CD4-positive, CD25-positive, alpha-beta regulatory T cell (primary cell): ENCODE measurements at places on chromosomes 1 and 21. TPM values are rescaled to one million over a fixed set of nuclear protein-coding genes. Genes with fewer than 3 reads are reported as not detected.

Gene PGBD5
- not detected for total RNA-seq

DNA sequence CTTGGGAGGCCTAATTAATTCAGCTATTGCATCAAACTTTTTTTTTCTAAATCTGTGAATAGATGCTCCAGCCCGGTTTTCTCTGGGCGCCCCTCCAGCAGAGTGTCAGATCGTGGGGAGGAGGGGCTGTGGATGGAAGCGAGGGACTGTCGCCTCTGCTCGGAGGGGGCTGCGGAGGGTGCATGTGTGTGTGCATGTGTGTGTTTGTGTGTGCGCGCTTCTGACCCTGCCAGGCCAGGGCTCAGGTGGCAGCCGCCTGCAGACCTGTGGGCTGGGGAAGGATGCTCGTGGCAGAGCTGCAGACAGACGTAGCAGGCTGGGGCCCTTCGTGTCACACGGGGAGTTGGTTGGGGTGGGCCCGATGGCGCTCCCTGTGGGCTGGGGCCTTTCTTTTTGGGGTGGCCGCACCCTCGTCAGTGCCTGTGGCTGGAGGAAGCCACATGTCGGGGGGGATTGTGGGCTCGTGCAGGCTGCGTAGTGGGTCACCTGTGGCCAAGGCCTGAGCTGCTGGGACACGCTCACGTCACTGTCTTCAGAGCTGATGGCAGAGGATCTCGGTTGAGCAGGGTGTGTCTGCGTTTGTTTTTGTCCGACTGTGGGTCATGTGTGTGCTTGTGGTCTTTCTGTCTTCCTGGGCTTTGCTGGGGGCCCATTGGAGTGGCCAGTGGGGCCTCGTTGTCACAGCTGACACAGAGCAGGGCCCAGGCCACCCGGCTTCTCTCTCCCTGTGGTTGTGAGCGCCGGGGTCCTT is 2.8 kb downstream of the SKI start:
- peaks cover 59% of the 10 kb centered on the region for H3K4me1 ChIP-seq
- H3K36me3 ChIP-seq, result no peaks in the 10 kb centered on the region
- DNase-seq, result peak; percentile 57
- peak overlapping the region; percentile 84 for H3K27ac ChIP-seq

DNA sequence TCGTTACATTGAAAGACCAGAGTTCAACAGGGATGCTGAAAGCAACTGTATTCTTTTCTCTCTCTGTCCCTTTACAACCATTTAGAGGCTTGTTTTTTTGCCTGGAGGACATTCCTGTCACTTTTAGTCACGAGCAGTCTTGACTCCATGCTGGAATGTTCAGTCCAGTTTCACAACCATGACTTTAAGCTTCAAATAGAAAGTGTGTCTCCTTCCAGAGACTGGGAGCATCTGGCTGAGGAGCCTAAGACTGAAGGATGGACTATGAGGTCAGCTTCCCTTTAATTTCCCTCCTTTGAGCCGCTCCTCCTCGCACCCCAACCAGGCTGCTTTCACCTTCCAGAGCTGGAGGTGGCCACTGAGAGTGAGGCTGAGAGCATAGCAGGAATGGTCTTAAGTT is 10.5 kb upstream of the RYR2 start:
- no peaks in the 10 kb centered on the region for H3K27me3 ChIP-seq
- H3K4me3 ChIP-seq, result no peak overlapping the region
- no peaks in the 10 kb centered on the region for H3K36me3 ChIP-seq
- no peaks in the 10 kb centered on the region for H3K4me1 ChIP-seq

DNA sequence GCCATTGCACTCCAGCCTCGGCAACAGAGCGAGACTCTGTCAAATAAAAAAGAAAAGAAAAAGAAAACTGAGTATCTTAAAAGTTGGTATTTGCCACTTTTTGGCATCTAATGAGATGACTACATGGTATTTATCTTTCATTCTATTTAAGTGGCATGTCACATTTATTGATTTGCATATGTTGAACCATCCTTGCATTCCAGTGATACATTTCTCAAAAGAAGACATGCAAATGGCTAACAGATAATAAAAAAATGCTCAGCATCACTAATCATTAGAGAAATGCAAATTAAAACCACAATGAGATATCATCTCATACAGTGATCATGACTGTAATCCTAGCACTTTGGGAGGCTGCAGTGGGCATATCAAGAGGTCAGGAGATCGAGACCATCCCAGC is 28.1 kb downstream of the SFPQ start:
- H3K27ac ChIP-seq, result no peak overlapping the region
- DNase-seq, result no peak
- H3K36me3 ChIP-seq, result no peaks in the 10 kb centered on the region

Gene FCRL6
- total RNA-seq, result not detected

Gene PTPRF
- total RNA-seq, result 0.22 TPM

GRCh38 chr1:46642115-46642680 is 25.6 kb upstream of the MOB3C start:
- no peak overlapping the region for H3K4me3 ChIP-seq
- no peaks in the 10 kb centered on the region for H3K4me1 ChIP-seq
- DNase-seq, result no peak

DNA sequence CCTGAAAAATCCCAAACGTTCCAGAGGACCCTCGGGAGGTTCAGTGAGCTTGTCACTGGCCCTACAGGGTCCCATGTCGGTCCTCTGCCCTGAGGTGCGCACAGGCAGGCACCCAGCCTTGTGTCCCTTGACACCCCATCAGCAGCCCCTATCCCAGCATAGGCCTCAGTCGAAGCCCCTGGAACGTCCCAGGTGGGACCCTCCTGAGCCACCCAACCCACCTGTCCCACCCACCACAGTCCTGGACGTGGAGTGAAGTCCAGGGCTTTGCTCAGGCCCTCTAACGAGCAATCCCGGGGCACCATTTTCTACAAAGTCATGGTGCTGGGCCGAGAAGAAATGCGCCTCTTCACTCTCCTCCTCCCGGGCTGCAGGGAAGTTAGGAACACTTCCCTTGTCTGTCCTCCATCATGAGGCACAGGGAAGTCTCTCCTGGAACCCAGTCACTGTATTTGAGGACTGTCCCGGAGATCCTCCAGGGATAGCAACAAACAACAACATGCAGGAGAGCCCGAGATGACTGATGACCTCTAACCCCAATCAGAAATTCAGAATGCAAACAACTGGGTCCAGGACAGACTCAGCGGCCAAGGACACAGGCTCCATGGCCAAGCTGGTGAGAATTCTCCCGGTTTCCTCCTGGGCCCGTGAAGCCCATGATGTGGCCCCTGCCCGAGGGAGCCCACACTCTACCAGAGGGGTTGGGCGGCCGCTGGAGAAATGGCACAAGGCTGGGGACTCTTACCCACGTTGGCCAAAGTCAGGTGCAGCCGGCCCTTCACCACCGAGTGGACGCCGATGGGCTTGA is 105.5 kb downstream of the NPHP4 start:
- H3K27ac ChIP-seq, result no peak overlapping the region
- H3K4me3 ChIP-seq, result no peak overlapping the region
- no peaks in the 10 kb centered on the region for H3K36me3 ChIP-seq

GRCh38 chr1:151147665-151148064 is 1.2 kb upstream of the SEMA6C start:
- no peak overlapping the region for H3K4me3 ChIP-seq
- DNase-seq, result no peak
- H3K27ac ChIP-seq, result no peak overlapping the region
- peaks cover 23% of the 10 kb centered on the region for H3K4me1 ChIP-seq
- H3K27me3 ChIP-seq, result no peaks in the 10 kb centered on the region

Gene C1orf198
- total RNA-seq, result 3.8 TPM
